GM23248 (cell line): ENCODE measurements at places on chromosomes 1 and 21. TPM values are rescaled to one million over a fixed set of nuclear protein-coding genes. Genes with fewer than 3 reads are reported as not detected.
A peak's percentile ranks its signal among the peaks of the same experiment; 100 is the strongest.

DNA sequence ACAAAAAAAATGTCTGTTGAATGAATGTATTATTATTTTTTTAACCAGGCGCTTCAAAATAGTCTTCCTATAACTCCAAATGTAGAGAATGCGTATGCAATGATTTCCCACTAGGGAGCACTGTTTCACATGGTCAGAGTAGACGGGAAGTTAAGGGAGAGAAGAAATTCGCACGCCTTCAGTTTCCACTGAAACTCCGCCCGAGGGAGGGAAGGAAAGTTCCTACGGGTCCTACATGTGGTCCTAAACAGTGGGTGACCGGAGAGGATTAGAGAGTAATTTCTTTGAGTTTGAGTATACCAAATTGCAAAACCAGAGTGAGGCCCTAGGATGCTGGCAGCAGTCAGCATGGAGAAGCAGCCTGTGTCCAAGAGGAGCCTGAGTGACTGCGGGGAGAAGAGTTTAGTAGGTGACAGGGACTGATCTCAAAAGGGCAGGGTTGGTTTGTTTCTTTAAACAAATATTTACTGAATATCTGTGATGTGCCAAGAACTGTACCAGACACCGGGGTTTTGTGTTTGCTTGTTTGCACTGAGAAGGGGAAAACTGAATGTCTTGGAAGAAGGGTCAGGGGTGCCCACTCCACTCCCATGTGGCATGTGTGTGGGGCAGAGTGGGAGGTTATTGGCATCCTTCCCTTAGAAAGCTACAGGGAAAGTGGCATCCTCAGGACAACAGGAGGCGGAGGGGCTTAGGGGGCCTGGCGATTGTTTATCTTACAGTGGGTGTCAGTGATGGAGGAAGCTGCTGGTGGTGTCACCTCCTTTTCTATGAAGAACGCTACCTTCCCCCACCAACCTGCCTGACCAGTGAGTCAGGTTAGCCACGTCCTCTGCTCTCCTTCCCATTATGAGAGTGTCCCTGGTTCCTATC, 22.8 kb downstream of the RNU5D-1 start:
- peak; percentile 87 for DNase-seq

DNA sequence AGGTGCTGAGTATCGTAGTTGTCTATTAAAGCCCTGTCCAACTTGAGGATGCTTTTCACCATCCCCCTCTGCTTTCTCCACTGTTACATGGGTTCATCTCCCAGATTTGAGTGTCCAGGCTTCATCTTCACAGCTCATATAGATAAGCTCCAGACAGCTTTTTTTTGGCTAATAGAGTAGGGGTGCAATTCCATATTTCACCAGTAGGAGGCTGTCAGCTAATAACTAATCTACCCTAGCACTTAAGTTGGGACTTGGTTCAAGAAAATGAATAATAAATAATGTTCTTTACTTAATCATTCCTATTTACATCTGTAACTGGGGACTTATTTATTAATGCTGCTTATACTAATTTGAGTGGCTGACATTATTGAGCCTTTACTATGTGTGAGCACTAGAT, 124.5 kb downstream of the IGSF21 start:
- no peak for DNase-seq

DNA sequence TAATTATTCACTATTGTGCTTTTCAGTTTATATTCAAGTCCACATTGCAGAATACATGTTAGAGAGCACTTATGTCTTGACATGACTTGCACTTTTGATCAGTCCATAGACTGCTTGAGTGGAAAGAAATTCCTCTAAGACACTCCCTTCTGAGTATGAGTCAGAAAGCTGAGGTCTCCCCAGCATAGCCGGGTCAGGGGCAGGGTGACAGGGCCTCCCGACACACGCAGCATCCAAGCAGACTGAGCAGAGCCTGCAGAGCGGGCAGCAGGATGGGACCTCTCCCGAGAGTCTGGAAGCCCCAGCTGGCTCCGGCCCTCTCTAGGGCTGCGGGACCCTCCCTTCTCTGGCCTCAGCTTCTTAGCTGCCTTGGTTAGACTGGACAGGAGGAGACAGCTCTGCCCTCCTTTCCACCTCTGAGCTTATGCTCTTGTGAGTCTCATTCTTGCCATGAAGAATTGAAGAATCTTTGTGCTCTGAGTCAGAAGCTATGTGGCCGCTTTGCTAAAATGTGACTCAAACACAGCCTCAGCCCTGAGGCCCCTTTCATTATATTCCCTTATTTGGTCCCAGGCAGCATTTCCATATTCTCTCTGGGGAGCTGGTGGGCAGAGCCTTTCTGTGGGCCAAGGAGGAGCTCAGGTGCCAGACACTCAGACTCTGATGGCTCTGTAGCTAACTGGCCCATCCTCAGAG, 11.2 kb upstream of the CAPN2 start:
- peak; percentile 98 for DNase-seq

DNA sequence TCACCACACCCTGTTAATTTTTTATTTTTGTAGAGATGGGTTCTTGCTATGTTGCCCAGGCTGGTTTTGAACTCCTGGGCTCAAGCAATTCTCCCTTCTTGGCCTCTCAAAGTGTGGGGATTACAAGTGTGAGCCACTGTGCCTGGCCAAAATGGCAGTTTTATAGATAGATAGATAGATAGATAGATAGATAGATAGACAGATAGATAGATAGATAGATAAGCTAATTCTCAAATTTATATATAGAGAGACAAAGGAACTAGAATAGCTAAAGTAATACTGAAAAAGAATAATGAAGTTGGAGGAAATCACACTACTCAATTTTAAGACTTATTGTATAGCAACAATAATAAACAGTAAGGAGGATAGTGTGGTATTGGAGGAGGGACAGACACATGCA, 21.1 kb downstream of the SHISAL2A start:
- DNase-seq = no peak

- DNase-seq = no peak
Observed at GRCh38 chr1:30762152-30762929, 4.8 kb upstream of the LAPTM5 start.

- no peak for DNase-seq
Observed at GRCh38 chr1:218431476-218431875, 86.3 kb downstream of the TGFB2 start.

DNA sequence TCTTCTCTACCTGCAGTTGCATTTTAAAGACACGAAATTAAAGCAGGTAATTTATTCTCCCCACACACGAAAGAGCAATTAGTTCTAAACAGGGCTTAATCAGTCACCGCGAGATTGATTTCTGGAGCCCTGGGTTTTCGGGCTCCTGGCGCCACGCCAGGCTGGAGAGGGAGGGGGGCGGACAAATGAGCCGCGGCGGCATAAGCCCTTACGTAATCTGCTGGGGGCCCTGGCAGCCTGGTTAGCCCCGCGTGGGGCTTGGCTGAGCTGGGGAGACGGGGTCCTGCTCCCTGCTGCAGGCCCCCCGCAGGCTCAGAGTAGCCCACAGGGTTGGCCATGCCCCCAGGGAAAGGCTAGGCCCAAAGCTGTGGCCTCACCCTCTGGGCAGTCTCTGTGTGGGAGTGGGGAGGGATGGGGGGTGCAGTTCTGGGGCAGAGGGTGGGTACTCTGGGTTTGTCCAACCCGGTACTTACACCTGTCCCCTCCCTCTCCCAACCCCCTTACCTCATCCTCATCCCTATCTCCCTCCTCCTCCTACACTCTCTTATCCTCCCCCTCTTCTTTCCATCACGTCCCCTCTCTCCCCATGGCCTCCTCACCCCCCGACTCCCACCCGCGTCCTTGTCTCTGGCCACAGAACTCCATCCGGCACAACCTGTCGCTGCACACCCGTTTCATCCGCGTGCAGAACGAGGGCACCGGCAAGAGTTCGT, 19.9 kb downstream of the FOXO6 start:
- peak; percentile 33 for DNase-seq

CCSAP gene
- 7.8 and 9.0 TPM in 2 replicates for total RNA-seq

AIM2 gene
- 1.3 TPM in 2 replicates for total RNA-seq

CAMTA1 gene
- total RNA-seq = 50.1 and 86.8 TPM in 2 replicates

HLX gene
- 14.0 and 24.2 TPM in 2 replicates for total RNA-seq

ADGRB2 gene
- total RNA-seq = 3.6 and 3.9 TPM in 2 replicates

MMP23B gene
- not detected in 2 replicates for total RNA-seq
